Ureter (tissue), 1 donor: ENCODE measurements at places on chromosomes 16 and 17.

GRCh38 chr16:3179651-3180050, 8.4 kb upstream of the OR1F1 start:
- DNase-seq, result no peak

DNA sequence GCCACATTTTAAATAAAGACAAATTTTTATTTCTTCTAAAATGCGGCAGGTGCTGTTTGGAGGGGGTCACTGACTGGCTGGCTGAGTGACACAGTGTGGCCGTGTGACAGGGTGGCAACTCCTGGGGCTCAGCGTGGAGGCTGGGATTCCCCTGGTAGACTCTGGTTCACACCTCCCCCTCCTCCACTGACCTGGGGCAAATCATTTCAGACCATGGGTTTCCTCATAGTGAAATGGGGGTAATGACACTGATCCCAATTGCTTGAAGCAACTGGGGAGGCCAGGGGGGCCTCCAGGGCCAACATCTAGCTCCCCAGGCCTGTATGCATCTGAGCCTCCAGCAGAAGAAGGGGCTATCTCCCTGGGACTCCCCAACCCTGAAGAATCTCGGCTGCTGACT, 6.6 kb downstream of the HSD11B2 start:
- no peak for DNase-seq

DNA sequence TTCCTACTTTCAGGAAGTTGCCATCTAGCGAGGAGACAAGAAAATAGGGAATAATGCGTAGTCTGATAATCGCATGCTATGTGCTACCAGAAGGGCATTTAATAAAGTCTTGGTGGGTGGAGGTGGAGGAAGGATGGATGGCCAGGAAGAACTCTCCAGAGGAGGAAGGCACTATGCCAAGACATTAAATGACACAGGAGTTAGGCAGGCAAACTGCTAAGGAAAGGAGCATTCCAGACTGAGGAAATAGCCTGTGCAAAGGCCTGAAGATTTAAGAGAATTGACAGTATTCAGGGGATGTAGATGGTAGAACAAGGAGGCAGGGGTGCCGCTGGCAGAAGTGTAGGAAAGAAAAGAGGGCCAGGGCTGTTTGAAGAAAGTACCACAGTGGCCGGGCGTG, 19.3 kb upstream of the ARHGAP44 start:
- DNase-seq, result no peak

- DNase-seq, result no peak
These were observed 1.0 kb downstream of the RNF166 start for GRCh38 chr16:88705076-88705684.

DNA sequence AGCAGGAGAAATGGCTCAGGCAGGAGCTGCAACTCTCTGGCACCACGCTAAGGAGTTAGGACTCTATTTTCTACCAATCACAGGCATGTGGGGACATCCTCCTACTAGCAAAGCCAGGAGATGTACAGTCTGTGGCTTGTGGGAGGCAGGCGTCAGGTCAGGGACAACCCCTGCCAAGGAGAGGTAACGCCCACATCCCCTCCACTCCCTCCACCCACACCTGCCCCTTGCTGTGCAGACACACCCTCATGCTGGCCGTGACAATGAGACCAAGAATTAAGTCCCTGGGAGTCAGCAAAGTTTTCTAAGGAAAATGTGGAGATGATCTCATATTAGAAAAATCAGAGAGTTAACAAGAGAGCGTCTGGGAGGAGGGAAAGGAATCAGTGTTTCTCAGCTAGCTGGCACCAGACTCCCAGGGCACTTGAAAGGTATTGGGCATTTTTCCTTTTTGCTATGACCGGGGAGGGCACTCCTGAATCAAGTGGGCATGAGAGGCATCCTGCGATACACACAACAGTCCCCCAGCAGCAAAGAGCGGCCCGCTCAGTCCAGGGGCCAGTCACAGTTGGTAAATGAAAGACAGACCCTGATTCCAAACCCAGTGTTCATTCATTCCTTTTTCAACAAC, 87.3 kb upstream of the RPL38 start:
- DNase-seq, result no peak

GRCh38 chr17:81927152-81927652, 333 bp downstream of the MAFG start:
- no peak for DNase-seq

- no peak for DNase-seq
These were observed 97.4 kb upstream of the ZFHX3 start for GRCh38 chr16:73145166-73145880.

DNA sequence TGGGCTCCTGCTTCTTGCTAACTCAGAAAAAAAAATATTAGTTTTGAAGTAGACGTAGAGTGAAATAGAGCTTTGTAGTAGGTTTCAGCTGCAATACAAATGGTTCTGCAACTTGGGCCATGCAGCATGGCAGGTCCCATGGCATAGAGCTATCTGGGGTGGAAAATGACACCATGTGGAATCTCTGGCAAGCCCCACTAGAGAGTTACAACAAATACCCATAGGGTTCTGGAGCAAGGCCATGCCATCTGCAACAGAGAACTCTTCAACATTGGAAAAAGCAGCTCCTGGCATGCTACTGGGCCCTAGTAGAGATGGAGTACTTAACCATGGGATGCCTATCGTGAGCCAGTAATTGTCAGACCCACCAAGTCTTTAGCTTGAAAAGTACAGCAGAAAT, 25.3 kb upstream of the RBBP6 start:
- no peak for DNase-seq

- DNase-seq, result no peak
These were observed 13.7 kb downstream of the ALOX15B start for GRCh38 chr17:8052256-8053252.

DNA sequence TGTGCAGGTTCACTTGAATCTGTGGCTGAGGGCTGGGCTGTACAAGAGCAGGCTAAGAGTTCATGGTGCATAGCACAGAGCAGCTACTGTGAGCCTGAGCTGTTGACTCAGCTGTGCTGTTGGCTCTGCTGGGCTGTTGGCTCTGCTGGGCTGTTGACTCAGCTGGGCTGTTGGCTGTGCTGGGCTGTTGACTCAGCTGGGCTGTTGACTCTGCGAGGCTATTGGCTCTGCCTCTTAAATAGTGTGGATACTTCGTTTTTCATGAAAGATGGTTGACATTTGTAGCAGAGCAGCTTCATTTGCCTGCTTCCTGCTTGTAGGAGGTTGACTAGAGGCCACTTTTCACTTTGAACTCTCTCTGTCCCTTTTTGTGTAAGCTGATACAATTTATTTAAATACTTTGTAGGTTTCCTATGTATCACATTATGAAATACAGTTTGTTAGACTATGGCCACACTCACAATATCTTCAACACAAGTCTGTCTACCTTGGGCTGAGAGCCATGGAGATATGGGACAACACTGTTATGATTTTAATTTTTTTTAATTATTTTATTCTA, 40.3 kb upstream of the CCNF start:
- DNase-seq, result no peak

GRCh38 chr17:32627239-32627996, 140.6 kb downstream of the CDK5R1 start:
- DNase-seq, result no peak

DNA sequence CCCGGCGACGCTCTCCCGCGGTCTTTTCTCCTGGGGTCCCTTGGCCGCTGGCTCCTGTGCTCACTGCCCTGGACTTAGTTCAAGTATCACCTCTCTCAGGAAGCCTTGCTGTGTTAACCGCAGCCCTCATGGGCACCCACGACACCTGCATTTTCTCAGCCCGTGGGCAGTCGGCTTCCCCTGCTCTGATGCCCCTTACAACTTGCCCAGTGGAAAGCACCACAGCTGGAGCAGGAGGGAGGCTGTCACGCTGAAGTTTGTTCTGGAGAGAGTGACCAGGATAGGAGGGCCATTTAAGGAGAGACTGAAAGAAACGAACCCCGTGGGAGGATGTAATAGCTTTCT, 395 bp downstream of the STXBP4 start:
- DNase-seq, result no peak

GRCh38 chr17:65163990-65164495, 26.9 kb downstream of the RGS9 start:
- DNase-seq, result no peak
